Heart right ventricle (tissue), 16 donors: ENCODE measurements at places on chromosomes 13 and 19.

DNA sequence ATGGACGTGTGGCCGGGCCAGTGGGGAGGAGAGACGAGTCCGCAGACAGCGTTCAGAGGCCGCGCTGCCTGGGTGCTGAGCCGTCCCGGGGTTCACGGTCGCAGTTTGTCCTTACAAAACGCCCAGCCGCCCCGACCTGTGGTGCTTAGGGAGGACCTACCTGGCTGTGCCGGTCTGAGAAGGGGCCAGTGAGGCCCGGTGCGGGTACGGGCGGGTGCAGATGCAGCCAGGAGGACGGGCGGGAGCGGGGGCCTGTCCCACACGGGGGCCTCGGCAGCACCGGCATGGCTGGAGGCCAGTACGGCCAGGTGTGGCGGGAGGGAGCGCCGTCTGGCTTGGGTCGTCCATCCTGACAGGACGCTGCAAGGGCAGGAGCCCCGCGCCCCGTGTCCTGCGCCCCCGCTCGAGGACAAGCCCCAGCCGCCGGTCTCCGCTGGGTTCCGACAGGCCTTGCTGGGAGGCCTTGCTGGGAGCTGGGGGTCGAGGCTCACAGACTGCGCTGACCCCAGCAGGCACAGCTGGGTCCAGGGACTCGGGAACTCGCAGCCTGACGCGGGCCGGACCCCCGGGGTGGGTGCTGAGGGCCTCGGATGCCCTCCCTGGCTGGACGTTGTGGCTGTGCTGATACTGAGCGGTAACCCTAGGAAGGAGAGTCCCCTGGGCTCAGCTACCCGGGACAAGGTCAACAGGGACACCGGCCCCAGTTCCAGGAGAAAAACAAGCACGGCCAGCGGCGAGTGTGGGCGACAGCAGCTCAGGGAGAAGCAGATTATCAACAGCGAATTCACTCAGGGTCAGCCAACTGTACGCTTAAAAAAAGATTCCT is 5.3 kb upstream of the PROZ start:
- DNase-seq = peak; percentile 59

- DNase-seq = peak; percentile 81
Observed at GRCh38 chr19:2549701-2550191, 73.8 kb downstream of the GADD45B start.

DNA sequence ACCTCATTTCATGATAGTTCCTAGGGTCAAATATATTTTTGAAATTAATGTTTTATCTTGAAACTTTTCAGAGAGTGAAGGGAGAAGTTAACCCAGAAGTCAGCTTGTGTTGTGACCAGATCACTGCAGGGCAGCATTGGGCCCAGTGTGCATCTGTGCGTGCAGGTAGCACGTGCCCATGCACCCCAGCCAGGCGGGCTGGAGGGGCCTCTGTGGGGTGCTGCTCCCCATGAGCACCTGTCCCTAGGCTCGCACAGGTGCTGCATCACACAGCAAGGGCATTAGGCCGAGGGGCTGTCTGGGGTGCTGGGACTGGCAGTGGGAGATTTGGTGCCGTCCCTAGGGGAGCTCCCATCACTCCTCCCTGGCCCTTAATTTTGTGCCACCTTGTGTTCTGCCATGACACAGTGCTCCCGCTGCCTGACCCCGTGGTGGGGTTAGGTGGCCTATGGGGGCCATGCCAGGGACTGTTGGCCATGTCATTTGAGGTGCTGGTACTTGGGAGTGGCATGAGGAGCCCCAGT is 13.1 kb downstream of the UPF1 start:
- no peak for DNase-seq

- DNase-seq = no peak
Observed at GRCh38 chr19:35692010-35692409, 12.3 kb upstream of the ZBTB32 start.

DNA sequence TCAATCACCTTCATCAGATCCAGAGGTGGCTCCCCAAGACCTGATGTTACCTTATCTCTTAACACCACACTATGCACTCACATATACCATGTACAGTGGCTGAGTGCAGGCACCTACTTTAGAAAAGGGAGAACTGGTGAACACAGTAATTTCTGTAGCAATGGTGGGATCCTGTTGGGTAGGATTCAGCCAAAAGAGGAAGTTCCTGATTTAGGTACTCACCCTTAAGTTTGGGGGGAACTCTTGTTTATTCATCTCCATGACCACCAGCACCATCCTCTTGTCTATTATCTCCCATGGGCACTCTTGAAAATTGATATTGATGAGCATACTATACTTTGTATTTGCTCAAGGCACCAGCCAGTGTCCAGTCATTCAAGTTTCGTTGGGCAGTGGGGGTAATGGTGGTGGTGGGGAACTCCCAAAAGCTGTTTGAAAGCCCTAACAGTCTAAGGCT is 324.4 kb downstream of the LMO7 start:
- no peak for DNase-seq

GRCh38 chr13:85497652-85498051 is 301.6 kb downstream of the SLITRK6 start:
- no peak for DNase-seq

DNA sequence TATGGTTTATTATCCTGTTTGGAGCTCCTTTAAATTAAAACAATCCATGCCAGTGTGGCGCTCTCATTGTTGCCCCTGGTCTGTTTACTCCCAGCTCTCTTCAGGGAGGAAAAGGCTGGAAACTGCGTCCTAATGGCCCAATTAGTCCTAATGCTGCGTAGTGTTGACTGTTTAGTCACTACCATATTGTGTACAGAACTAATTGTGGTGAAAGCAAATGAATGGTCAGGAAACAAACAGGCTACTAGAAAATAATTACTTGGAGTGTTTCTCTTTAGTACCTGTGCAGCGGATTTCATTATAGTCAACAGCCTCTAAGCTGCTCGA is 54.5 kb upstream of the MTIF3 start:
- no peak for DNase-seq

- no peak for DNase-seq
Observed at GRCh38 chr19:48745208-48745995, 1.3 kb downstream of the IZUMO1 start.
